NCI-H1436 (cell line): ENCODE measurements at places on chromosomes 7 and 10.

DNA sequence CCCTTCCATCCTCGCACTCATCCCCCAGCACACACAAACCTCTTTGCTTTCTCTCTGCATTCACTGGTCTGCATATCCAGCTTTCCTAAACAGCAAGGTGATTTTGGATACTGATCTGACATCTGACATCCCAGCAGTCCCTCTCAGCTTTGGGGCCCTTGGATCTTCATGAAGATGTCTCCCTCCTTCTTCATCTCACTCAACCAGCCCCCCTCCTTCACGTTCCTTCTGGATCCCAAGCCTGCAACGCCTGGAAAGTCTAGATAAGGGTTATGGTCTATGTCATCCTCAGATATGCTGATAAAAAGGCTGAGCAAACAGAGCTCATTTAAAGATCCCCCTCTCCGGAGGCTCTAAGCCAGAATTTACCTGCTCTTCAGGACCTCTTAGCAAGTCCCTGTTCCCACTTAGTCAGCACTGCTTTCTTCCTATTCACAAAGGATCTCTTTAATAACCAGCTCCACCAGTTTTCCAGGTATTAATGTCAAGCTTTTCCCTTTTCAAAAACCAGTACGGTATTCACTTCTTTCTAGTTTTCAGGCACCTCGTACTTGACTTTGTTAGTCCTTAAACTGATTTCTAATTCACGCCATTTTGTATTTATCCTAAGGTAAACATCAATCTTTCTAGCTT lies 38.9 kb downstream of the CREB3L2 start:
- DNase-seq = no peak

DNA sequence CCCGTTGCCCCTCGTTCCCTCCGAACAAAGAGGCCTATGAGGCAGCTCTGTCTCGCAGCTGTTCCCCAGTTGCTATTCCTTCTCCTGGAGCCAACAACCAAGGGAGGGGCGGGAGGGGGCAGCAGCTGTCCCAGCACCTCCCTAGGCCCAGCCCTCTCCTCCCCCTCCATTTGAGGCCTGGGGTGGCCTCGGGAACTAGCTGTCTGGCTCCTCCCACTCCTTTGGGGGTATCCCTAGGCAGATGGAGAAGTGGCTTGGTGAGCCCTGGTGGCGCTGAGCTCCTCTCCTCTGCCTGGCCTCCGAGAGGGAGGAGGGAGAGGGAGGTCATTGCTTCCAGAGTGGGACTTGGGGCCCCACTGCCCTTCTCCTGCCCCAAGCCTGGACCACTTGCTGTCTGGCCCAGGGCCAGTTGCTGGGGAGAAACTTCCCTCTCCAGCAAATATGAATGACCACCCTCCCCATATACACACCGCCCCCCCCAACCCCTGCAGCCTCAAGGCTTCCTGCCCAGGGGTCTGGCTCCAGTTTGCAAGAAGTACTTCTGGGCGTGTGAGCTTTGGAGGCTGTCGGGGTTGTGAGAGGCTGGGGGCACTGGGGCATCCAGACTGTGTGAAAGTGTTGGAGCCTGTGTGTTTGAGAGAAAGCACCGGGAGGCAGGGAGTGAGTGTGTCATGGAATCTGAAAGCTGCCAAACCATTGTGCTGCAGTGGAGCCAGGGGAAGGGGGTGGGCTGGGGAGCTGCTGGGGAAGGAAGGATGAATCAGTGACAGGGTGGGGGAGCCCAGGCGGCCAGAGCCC lies 3.1 kb downstream of the FLNC start:
- no peak for DNase-seq

- no peak for DNase-seq
Measured at GRCh38 chr7:37832194-37832593, 16.2 kb upstream of the NME8 start.

DNA sequence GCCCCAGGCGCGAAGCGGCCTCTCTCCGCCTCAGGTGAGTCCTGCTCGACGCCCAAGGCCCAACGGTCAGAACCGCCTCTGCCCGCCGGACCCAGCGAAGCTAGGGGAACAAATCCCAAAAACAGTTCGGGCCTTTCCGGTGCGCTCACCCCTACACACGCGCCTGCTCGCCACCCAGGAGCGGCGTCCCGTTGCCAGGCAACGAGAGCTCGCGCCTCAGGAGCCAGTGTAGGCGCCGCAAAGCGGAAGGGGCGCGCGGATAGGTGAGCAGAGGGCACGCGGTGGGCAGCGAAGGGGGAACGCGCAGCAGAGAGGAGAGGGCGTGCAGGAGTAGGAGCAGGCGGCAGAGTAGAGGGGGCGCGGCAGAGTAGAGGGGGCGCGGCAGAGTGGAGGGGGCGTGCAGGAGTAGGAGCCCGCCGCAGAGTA lies at the start of the genes DYDC1 and DYDC2:
Gene DYDC1, minus strand, starts transcription at position 193 of the 426 bp plus-strand sequence. CDS start 4,154 bp downstream, outside the sequence.
Gene DYDC2, plus strand, starts transcription at position 219 of the 426 bp plus-strand sequence. CDS start 5,663 bp downstream, outside the sequence.
- DNase-seq = peak; percentile 80

DNA sequence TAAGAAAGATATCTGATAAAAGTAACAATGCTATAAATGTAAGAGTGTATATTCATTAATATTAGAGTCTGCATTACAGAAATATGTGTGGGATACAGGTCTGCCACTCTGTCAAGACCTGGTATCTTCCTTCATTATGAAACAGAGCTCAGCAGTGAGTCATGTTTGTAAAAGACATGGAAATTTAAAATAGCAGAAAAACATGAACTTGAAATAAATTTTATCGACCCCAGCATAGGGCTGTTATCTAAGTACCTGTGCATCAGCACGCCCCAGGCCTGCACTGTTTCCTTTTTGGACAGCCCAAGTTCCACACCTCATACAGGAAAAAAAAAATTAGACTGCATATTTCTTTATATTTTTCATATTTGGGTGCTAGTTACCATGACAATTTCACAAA lies 58.0 kb upstream of the ZPBP start:
- DNase-seq = no peak

DNA sequence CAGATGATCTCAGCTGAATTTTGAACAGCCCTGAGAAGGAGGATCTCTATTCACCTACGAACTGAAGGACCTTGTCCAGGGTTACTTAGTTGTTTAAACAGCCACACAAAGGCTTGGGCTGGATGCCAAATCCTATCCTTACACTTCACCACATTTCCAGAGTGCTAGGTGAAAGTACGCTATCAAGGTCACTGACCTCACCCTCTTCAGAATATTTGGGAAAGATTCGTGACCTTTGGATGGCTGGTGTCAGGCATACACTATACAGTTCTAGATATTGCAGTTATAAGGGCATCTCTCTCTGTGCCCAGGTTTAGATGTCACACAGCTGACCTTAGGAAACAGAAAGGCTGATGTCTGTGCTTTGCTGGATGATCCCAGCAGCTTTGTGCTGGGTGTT lies 61.2 kb upstream of the ABLIM1 start:
- DNase-seq = no peak

DNA sequence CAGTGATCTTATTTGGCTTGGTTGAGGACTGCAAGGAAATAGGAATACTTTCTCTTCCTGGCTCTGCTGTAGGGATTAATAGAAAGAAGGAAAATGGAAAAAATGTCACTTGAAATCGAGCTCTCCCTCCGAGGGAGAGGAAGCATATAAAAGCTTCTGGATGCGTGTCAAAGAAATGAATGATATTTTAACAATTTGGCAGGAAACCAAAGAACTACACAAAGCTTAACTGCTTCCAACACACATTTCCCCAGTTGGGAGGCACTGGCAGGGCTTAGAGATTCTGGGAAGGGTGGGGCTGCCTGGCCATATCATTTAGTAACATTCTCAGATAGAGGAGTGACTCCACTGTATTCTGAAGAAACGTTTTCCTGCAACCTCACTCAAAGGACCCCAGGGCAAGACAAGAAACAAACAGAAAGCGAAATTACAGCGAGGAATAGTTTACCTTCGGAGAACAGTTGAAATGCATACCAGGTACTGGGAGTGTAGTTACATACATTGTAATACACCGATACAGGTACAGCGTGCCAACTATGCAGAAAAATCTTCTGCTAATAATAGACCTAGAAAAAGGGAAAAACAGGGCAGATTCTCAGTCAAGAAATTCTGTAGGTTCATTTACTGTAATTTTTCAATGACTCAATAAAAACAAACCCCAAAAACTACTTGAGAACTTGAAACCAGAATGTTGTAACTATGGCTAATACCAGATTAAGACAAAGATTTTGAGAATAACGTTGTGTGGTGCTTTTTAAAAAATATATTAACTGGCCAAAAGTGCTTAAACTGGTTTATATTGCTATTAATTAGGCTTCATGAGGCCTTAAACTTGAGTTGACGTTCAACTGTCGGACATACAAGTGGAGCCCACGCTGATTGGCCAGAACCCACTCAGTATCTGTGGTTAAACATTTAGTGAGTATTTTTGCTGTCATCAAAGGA lies 75.7 kb upstream of the ASAH2 start:
- DNase-seq = no peak

GRCh38 chr10:96276426-96276825 lies 5.1 kb upstream of the BLNK start:
- no peak for DNase-seq

DNA sequence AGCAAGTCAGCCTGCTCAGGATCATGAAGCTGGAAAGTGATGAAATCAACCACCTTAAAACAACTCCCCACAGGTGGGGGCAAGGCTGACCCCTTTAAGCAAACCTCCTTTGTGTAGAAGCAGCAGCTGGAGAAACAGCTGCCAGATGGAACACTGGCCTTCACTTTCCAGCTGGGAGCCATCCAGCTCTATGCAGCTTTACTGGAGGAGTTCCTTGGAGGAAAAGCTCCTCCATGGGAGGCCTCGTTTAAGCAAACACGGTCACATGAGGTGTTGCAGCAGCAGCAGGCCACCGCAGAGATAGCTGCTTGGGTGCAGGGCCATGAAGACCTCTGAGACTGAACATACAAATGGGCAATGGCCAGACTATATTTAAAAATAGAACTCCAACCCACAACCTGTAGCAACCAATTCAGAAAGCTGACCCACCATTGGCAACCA lies 13.0 kb upstream of the DLG5 start:
- DNase-seq = no peak

- DNase-seq = no peak
Measured at GRCh38 chr10:114479307-114479706, 75.0 kb upstream of the AFAP1L2 start.

DNA sequence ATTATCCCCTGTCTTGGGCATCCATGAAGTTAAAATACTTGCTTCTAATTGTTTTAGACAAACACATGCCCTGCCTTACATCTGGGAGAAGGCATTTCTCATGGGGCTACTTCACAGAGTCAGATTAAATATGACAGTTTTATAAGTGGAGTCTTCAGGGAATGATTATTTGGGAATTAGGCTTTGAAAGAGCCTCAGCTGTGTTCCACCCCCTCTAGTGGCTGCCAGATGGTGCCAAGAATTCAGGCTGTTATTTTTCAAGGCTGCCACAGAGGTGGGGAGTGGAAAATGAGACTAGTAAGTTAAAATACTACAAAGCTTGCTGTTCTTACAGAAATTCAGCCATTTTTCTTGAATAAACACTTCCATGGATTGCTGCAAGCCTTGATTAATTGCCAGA lies 45.8 kb upstream of the DNAH11 start:
- no peak for DNase-seq

- no peak for DNase-seq
Measured at GRCh38 chr7:54080971-54081370, 461.2 kb upstream of the VSTM2A start.

GRCh38 chr7:77753173-77753572 lies 45.1 kb downstream of the TMEM60 start:
- no peak for DNase-seq

GRCh38 chr10:88008866-88009470 lies 145.5 kb downstream of the PTEN start:
- no peak for DNase-seq

DNA sequence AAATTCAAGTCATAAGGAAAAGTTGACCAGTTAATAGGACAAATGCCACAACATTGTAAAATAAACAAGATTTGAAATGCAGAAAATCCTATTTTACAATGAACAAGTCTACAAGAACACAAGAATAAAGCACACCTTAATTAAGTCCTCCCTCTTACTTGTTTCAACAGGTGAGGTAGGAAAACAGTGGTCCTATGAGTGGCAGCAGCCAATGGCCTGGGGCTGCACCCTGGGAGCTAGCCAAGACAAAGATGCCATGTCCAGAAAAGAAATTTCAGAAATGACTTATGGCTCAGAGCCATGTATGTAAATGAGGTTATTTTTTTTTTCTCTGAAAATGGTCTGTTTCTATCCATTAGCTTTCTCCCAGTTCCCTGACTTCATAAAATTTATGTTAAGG lies 14.3 kb downstream of the KLLN start:
- DNase-seq = no peak

GRCh38 chr10:74332398-74332797 lies 181.4 kb downstream of the ADK start:
- DNase-seq = no peak

- no peak for DNase-seq
Measured at GRCh38 chr10:64846700-64847099, 1325.5 kb downstream of the REEP3 start.
